SJSA1 (cell line): ENCODE measurements at places on chromosomes 5 and 9. TPM values are rescaled to one million over a fixed set of nuclear protein-coding genes. Genes with fewer than 3 reads are reported as not detected.

Gene PCDHAC1
- 0.28 TPM in 1 of 2 replicates, not detected in the other for total RNA-seq

Gene FAM221B
- not detected in 2 replicates for total RNA-seq

Gene THBS4
- 0.42 and 2.0 TPM in 2 replicates for total RNA-seq

Gene SLC25A25
- 28.7 and 30.8 TPM in 2 replicates for total RNA-seq

Gene G3BP1
- 240 and 259 TPM in 2 replicates for total RNA-seq

Gene SLC45A2
- not detected in 2 replicates for total RNA-seq

Gene LMX1B
- total RNA-seq, result not detected in 2 replicates

Gene PCDHGC5
- total RNA-seq, result 0.21 TPM in 1 of 2 replicates, not detected in the other

GRCh38 chr9:123096987-123097386, 63.5 kb downstream of the GPR21 start:
- DNase-seq, result no peak

- no peak for DNase-seq
Observed at GRCh38 chr9:91138760-91139159, 223.0 kb downstream of the AUH start.

DNA sequence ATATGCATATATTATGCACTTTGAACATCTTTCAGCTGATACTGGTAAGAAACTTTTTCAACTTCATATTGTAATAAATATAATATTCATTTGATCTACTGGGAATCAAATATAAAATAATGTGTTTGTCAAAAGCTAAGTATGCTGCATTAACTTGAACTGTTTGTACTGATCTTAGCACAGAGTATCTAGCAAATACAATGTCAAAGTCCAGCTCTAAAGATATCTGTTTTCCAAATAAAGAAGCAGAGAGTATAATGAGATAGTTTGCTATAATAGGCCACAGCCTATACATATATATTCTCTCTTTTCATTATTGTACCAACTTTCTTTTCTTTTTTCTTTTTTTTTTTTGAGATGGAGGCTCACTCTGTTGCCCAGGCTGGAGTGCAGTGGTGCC, 417.0 kb downstream of the TMEM161B start:
- DNase-seq, result no peak

DNA sequence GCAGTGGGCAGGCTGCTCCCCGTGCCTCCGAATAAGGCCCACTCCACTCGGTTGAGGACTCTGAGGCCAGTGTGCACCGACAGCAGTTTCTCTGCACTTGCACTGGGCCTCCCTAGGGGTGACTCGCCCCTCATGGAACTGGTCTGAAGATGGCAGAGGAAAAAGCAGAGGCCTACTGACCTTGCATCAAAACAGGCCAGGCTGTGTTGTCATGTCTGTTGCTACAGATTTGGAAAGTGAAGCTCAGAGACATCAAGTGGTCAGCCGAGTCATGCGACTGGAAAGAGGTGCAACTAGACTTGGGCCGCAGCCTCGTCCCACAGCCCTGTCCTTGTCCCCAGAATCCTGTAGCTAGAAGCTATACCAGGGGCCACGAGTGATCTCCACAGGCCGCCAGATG, 78.3 kb downstream of the DCP2 start:
- no peak for DNase-seq

DNA sequence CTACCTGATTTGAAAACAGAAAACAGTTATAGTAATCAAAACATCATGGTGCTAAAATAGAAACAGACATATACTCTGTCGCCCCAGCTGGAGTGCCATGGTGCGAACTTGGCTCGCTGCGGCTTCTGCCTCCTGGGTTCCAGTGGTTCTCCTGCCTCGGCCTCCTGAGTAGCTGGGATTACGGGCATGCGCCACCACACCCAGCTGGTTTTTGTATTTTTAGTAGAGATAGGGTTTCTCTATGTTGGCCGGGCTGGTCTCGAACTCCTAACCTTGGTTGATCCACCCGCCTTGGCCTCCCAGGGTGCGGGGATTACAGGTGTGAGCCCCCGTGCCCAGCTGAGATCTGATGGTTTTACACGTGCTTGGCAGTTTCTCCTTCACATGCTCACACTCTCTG, 495.9 kb downstream of the ANXA1 start:
- DNase-seq, result no peak

DNA sequence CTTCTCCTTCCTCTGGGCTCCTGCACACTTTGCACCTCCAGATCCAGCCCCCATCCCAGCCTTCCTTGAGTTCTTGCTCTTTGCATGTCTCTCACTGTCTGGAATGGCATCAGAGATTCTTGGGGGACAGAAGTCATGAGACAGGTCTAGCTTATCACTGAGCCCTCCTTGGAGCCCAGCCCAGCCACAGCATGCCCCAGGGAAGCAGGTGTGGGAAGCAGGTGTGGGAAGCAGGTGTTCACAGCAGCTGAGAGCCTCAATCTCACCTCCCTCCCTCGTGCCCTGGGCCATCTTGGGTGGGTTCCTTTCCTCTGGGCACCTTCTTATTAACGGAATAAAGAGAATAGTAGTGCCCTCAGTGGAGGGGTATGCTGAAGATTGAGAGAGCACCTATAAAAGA, 27.2 kb downstream of the SLC6A7 start:
- DNase-seq, result no peak

GRCh38 chr5:58545912-58546311, 37.0 kb upstream of the RAB3C start:
- no peak for DNase-seq

- no peak for DNase-seq
Observed at GRCh38 chr9:13675638-13676000, 396.1 kb upstream of the MPDZ start.

- no peak for DNase-seq
Observed at GRCh38 chr9:89606624-89607311, 2.0 kb downstream of the GADD45G start.

DNA sequence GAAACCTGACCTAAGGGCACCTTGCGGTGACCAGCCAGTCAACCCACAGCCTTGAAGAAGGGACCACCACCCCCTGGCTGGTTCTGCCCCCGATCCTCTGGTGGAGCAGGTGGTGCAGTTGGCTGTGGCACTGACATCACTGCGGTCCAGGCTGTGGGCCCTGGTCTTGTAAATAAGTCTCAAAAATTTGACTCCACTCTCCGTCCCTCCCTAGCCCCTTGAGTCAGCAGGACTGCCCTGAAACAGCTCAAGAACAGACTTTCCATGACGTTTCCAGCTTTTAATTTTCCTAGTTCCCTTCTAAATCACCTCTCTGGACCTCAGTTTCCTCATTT, 134.8 kb upstream of the BOD1 start:
- no peak for DNase-seq

DNA sequence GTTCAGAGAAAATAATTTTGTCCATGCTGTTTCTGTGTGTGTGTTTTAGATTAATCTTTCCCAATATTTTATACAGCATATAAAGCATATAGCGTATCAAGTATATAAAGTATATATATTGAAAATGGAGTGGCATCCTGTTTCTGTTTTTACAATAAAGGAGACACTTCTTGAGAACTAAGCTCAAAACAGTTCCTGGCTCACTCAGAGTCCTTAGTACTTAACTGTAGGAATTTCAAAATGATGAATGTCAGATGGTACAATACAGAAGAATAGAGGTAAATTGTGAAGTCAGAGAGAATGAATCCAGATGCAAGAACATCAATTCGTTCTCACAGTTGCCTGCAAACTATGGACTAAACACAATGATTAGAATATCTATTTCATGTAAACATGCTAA, 68.7 kb upstream of the TAS2R1 start:
- DNase-seq, result no peak

- DNase-seq, result no peak
Observed at GRCh38 chr5:51881901-51882300, 498.7 kb downstream of the ISL1 start.

- DNase-seq, result no peak
Observed at GRCh38 chr5:53099546-53099945, 10.0 kb downstream of the MOCS2 start.

DNA sequence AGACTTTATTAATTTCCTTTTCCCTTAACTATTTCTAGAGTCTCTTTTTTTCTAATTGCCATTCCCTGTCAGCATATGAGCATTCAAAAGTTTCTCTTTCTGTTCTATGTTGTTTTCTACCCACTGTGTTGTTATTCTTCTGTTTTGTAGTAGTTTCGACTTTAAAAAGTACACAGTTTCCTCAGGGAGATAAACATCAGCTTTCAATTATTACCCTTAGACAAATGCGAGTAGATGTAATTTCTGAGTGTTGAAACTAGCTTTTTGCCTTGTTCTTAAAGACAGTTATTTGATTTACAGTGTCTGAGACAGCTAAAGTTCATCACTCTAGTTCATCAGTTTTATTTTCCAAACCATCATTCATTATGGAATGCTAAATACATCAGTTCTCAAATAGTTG, 19.5 kb downstream of the MTREX start:
- no peak for DNase-seq

DNA sequence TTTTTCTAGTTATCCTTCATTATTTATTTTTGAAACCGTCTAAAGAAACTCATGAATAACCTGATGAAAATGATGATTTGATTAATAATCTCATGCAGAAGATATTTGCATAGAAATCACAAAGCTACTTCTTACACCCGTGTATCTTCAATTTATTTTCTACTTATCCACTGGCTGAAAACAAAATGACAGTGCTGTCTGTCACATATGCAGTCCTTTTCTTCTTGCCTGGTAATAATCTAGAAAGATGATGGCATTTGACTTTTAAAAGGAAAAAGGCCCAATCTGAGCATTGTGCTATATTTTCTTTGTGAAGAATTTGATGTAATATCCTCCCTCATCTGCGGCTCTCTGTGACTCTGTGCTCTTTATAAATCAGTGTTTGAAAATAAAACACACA, 253.3 kb downstream of the PRR16 start:
- DNase-seq, result no peak

GRCh38 chr9:4228606-4229005, 71.3 kb downstream of the GLIS3 start:
- no peak for DNase-seq

DNA sequence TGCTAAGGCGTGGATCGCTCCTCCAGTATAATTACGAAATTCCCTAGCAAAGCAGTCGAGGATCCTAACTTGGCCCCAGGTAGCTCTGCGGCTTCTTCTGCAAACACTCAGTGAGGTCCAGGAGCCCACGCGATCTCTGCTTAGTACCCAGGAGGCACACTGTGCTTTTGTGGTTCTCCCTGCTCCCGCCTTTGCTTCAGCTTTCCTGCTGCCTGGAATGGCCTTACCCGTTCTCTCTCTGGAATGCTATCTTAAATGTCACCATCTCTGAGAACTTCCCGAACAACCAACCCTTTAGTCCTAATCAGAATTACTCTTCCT, 639 bp downstream of the INVS start:
- no peak for DNase-seq

DNA sequence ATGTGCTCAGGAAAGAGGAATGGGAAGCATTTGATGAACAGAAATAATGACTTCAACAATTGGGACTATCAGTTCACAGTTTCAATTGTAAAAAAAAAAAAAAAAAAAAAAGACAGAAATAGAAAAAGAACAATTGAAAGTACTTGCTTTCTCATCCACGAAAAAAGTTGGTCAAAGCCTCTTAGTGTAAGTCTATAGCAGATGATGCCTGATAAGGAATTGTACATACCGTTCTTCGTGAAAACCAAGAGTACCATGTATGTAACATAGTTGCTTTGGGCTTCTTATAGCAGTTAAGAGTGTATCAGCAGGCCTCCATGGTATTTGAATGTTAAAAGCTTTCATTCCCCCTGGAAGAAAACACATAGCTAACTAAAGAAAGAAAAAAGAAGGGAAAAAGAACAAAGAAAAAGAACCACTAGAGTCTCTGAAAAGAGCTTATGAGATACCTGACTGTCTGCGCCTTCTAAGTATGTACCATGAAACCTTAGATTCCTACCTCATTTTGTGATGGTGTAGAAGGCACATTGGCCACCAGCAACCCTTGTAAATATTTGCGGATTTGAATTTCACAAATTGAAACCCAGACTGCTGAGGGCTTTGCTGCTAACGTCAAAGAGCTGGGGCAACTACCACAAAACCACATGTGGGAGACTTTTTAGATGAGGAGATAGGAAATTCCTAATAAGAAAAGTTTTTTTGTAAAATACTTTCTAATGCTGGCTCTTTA, 75.2 kb downstream of the TMC1 start:
- no peak for DNase-seq

- peak; percentile 31 for DNase-seq
Observed at GRCh38 chr9:137550231-137550621, at the start of gene PNPLA7. TSS of gene PNPLA7 (minus strand) at chr9:137550402. CDS start at chr9:137550197, 205 bp downstream.

DNA sequence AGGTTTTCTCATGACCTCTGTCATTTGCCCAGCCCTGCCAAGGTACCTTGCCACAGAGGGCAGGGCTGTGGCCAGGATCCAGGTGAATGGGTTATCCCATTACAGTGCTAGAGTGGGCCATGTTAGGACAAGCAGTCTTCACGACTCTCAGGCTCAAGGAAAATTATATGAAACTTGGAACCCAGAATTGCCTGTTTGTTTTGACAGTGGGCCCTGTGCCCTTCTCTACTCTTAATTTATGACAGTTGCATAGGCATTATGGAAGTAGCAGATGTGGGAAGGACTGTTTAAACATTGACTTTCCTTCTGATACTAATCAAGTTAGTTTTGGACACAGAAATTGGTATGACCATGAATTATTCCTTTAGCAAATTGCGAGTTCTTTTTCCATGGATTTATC, 41.7 kb downstream of the ITGA2 start:
- no peak for DNase-seq

GRCh38 chr5:139297439-139298133, 4.0 kb downstream of the MATR3 start:
- no peak for DNase-seq

DNA sequence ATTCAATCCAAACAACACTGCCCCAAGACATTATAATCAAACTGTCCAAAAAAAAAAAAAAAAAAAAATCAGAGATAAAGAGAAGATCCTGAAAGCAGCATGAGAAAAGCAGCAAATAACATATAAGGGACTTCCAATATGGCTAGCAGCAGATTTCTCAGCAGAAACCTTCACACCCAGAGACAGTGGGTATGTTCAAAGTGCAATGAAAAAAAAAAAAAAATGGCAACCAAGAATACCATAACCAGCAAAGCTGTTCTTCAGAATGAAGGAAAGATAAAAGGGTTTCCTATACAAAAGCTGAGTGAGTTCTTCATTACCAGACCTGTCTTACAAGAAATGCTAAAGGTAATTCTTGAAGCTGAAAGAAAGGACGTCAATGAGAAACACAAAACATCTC, 32.1 kb downstream of the UBTD2 start:
- no peak for DNase-seq

GRCh38 chr9:90521811-90522570, 120.6 kb downstream of the DIRAS2 start:
- DNase-seq, result no peak

DNA sequence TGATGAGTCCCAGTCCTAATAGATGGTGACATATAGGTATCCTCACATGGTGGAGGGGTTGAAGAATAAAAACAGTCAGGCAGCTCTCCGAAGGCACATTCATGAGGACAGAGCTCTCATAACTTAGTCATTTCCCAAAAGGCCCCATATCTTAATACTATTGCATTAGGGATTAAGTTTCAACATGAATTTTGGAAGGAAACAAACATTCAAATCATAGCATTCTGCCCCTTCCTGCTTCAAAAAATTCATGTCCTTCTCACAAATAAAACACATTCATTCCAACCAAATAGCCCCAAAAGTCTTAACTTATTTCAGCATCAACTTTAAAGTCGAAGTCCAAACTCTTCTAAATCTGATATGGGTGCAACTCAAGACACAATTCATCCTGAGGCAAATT, 277.2 kb upstream of the NR4A3 start:
- DNase-seq, result no peak

- no peak for DNase-seq
Observed at GRCh38 chr5:160926428-160926827, 74.4 kb upstream of the ATP10B start.

GRCh38 chr5:165393839-165394238, 1888.4 kb downstream of the MAT2B start:
- no peak for DNase-seq
